ENCODE measurements at places on chromosomes 4 and X.

- DNase-seq: no peak
Observed at GRCh38 chr4:82562564-82562854, 721 bp upstream of the TMEM150C start.

DNA sequence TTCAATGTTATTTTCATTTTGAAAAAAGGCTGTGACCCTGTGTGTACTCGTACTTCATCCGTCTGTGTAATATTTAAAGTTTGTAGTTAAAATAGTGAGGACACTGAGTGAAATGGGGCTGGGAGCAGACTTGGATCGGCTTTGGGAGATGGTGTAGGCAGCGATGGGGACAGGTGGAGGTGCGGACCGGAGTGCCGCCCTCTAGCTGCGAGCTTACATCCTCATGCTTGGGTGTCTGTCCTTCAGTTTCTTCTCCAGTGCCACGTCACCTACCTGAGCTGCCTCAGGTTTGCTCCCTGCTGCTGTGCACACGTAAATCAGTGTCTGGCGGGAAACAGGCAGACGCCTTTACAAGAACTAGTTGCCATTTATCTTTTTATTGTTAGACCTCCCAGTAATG is 146.1 kb downstream of the GPR143 start:
- DNase-seq: no peak

DNA sequence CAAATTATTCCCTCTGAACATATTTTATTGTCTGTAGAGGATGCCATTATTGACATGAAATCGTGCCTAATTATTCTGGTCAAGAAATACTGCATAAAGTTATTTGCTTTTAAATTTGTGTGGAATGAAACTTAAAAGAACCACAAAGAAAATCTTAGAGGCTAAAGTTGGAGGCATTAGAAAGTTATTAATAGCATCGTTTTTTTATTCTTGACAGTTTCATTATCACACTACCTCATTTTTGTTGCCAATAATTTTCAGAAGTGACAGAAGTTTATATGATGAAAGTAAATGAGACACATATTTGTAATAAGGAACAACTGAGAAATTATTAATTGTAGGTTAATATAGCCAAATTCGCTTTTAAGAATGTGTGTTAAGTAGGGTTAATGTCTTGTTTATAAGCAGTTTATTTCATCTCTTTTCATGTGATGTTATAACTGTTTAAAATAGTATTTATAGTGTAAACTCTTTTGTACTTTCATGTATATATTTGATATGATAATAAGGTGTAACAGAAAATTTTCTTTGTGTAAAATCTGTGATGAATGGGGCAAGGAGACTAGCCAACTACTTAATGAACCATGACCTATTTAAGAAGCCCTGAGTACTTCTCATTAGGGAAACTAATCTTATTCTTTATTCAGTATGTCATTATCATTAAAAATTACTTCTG is 54.5 kb upstream of the GRIA2 start:
- no peak for DNase-seq

- no peak for DNase-seq
Observed at GRCh38 chr4:34309383-34309906, 1934.9 kb downstream of the ARAP2 start.

DNA sequence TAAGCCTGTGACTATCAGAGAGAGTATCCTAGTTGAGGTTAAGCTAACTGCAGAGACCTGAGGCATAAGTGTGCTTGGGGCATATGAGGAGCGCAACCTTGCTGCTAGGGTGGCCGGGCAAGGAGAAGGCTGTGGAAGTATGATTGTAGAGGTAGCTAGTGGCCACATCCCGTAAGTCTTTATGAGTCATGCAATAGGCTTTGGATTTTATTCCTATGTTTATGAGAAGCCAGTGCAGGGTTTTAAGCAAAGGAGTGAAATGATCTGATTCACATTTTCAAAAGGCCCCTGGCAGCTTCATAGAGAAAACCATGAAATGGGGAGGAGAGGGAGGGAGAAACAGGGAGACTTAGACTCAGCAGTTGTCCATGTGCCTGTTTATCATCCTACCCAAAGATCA is 92.1 kb upstream of the WDFY3 start:
- no peak for DNase-seq

DNA sequence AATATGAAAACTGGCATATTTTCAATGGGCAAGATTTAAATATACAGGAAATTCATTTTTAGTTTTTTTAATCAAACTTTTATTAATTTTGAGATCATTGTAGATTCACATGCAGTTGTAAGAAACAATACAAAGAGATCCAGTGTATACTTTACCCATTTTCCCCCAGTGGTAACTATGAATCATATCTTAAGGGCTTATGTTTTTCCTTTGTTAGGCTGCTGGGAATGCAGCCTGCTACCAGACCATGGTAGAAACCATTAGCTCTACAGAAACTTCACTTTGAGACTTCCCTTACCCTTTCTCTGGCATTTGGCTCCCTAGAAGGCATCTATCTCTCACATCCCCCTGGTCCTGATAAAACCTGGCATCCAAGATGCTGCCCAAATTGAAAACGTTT is 147.6 kb upstream of the EOLA2 start:
- no peak for DNase-seq

- DNase-seq: no peak
Observed at GRCh38 chrX:120857240-120857639, 18.4 kb downstream of the CT47B1 start.

GRCh38 chr4:141130947-141131605 is 2.2 kb downstream of the RNF150 start:
- no peak for DNase-seq

- peak; percentile 82 for DNase-seq
Observed at GRCh38 chr4:88457307-88458103, 586 bp downstream of the HERC5 start.

DNA sequence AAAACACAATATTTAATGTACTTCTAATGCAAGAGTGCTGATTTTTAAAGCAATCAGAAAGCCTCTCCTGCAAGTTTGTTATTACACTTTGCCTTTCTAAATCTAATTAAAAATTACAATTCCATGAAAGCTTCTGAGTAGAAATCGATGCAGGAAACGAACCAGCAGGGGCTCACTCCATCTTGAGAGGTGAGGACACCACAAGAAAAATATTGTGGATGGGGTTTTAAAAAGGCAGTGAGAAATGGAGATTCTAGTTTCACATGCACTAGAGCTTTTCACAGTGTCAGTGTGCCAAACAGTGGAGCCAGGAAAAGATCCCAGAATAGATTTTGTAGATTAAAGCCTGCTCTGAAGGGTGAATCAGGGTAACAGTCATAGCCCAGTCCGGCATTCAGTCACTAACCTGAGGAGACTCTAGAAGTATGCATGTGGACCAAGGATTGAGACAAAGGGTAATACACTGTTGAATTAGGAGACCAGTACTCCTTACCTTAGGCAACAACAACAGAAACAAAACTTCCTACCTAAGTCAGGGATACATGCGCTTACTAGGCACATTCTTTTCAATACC is 362.3 kb downstream of the NAF1 start:
- DNase-seq: no peak

- DNase-seq: no peak
Observed at GRCh38 chrX:24343719-24344118, 16.7 kb upstream of the SUPT20HL1 start.

DNA sequence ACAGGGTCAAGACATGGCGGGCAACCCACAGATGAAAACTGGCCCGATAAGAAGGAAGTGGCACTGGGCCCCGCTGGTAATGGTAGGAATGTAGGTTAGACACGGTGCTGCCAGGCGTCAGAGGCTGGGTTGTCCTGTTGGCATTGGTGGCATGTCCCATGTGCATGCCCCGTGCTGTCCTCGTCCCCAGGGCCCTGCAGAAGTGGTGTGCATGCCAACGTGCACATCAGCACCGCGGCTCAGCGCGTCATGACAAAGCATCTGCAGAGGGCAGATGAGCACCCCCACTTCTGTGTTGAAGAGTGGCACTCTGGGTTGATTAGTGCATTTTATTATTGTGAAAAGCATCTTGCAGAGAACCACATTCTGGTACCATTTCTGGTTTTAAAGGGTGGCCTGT is 35.6 kb downstream of the NELFA start:
- no peak for DNase-seq

- DNase-seq: no peak
Observed at GRCh38 chr4:180539284-180539683, 1703.9 kb upstream of the TENM3 start.

GRCh38 chr4:164617426-164617825 is 136.5 kb upstream of the SMIM31 start:
- DNase-seq: no peak

- peak; percentile 87 for DNase-seq
Observed at GRCh38 chrX:53284684-53285447, 3.5 kb upstream of the IQSEC2 start.

DNA sequence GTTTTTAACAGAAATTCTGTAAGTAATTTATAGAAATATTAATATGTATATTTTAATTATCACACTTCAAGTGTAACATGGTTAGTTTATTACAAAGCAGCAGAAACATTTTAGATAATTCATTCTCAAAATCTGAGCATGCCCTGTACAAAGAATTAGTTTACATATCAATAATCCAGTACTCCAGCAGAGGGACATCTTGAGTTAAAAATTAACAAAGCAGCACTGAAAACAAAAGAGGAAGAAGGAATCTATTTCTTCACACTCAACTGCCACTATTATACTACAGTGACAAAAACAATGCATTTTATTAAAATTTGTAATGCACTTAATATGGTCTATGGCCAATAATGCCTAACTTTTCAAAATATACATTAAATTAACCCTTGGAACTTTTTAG is 179.1 kb upstream of the KLHL4 start:
- no peak for DNase-seq

GRCh38 chrX:53398216-53398615 is 24.2 kb downstream of the SMC1A start:
- DNase-seq: no peak

- DNase-seq: no peak
Observed at GRCh38 chr4:29717287-29718057, 1002.7 kb upstream of the PCDH7 start.

GRCh38 chrX:139725720-139726119 is 17.8 kb upstream of the MCF2 start:
- DNase-seq: no peak

- no peak for DNase-seq
Observed at GRCh38 chr4:118865091-118865708, 23.5 kb upstream of the SYNPO2 start.

- no peak for DNase-seq
Observed at GRCh38 chr4:133972586-133972985, 229.0 kb downstream of the PABPC4L start.

- DNase-seq: no peak
Observed at GRCh38 chr4:2356123-2357069, 62.0 kb downstream of the ZFYVE28 start.

GRCh38 chr4:55633903-55634302 is 2.2 kb downstream of the NMU start:
- DNase-seq: no peak

DNA sequence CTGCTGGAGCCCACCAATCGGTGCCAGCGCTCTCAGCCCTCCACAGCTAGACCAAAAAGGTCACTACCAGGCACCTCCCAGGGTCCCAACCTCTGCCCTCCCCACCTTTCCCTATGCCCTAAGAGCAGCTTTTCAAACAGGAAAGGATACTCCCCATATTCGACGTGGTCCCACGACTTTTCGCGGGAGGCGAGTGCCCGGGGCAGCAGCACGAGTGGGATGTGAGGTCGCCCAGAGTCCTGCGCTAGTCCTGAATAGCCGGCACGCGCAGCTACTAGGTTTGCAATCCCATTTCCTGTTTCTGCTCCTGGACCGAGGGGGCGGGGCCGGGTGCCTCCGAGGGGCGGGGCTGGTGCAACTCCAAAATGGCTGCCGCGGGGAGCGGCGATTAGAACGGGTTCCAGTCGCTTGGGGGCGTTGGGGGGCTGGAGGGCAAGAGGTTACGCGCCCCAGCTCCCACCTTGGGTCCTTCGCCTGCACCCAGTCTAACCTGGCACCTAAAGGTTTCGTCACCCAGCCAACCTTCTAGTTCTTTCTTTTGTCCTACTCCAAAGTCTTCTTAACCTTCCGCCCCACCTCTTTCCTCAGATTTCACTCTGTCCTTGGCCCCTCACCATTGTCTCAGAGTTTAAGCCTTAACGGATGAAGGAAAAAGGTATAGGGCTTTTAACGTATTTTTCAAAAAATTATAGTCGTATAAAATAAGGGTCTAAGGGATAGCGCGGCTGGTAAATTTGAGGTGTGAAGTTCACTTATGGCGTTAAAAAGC is 85.0 kb upstream of the TENT5D start:
- peak; percentile 58 for DNase-seq

DNA sequence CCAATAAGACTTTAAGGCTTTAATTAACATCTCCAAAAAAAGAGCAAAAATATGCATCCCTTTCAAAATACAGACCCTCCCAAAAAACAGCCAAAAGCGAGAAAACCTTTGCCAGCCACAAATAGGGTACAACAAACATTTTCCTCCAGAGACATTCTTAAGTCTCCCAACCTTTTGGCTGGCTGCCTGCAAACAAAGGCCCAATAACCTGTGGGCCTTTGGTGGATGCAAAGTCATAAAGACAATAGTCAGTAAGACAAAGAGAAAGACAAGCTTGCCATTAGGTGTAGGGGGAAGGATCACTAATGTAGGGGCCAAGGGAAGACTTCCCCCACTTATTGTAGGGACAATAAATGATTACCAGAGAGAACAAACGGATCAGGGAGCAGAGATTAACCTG is 215.5 kb upstream of the ZFP42 start:
- DNase-seq: no peak

DNA sequence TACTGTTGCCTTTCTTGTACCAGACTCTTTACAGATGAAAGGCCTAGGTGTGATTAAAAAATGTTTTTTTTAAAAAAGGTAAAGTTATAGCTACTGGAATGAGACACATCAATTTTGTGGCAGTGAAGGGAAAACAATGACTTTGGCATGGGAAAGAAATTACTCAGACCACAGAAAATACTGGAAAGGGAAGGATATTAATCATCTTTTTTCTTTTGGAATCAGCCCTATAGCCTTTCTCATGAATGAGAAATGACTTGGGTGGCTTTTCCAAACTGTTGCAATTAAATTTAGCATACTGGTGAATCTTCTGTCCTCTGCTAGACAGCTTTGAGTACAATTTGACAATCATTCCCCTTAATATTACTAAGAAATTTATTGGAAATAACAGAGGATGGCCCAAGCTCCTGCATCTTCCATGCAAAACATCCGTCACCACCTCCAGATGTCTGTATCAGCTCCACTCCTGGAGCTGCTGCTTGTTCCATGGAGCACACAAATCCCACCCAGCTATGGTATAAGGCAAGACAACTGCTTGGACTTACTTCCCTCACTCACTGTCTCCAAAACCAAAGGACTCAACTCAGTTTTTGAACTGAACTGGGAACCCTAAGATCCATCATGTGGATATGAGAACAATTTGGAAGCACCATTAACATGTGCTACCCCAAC is 97.6 kb upstream of the ARSJ start:
- no peak for DNase-seq
